ENCODE measurements at places on chromosomes 2 and 18.

GRCh38 chr2:83015035-83015715 lies 1443.9 kb downstream of the SUCLG1 start:
- no peak for DNase-seq

- no peak for DNase-seq
These were observed 2.6 kb upstream of the EMX1 start for GRCh38 chr2:72914589-72915319.

GRCh38 chr2:227853765-227854271 lies 17.6 kb upstream of the DAW1 start:
- no peak for DNase-seq

- no peak for DNase-seq
These were observed 282.8 kb downstream of the NBAS start for GRCh38 chr2:15278296-15278695.

GRCh38 chr2:216316743-216317142 lies 55.5 kb downstream of the MARCHF4 start:
- DNase-seq, result no peak

DNA sequence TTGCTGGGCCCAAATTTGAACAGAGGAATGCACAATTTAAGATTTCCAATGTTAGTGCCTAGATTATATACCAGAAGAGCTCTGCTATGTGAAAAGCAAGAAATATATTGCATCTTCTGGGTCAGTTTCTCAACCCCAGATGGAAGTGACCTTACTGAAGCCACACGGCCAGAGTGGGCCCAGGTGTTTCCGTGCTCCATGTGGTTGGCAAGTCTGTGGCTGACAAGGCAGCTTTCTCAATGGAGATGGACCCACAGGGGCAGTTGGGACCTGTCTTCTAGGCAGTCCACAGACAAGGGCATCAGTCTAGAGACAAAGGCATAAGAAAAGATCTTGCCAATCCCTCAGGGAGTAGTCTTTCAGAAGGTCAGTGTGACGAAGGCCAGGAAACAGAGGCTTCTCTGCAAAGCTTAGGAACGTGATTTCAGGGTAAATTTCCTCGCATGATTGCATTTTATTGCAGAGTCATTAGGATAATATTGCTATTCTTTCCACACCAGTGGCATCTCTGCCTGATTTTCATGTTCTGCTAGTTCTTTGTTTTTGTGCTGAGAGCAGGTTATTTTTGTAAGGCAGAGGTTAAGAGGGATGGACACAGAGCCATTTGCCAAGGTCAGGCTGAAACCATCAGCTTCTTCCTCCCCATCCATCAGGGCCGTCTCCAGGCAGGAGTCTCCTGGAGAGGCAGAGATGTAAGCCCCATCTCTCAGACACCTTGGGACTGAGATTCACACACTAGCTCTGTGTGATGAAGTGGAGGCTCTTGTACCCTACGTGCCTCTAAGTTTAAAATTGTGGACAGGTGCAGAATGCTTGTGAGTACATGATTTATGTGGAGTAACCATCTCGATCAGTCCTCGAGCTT lies 202.1 kb downstream of the ANKRD30B start:
- no peak for DNase-seq

DNA sequence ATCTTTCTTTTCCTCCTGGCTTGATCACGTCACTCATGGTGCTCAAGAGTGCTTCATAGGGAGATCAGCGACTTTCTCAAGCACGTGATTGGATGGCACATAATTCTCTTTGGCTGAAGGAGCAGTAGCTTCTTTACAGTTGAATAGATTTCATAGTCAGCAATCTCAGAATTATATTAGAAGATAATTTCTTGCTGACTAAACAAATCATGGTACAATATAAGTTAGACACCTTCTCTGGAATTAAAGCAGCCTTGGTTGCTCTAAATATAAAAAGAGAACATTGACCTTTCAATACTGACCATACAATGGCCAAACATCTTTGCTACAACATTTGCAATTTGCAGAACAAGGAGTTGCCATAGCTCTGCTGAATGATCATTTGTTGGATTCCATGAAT lies 238.5 kb upstream of the CHST9 start:
- no peak for DNase-seq

DNA sequence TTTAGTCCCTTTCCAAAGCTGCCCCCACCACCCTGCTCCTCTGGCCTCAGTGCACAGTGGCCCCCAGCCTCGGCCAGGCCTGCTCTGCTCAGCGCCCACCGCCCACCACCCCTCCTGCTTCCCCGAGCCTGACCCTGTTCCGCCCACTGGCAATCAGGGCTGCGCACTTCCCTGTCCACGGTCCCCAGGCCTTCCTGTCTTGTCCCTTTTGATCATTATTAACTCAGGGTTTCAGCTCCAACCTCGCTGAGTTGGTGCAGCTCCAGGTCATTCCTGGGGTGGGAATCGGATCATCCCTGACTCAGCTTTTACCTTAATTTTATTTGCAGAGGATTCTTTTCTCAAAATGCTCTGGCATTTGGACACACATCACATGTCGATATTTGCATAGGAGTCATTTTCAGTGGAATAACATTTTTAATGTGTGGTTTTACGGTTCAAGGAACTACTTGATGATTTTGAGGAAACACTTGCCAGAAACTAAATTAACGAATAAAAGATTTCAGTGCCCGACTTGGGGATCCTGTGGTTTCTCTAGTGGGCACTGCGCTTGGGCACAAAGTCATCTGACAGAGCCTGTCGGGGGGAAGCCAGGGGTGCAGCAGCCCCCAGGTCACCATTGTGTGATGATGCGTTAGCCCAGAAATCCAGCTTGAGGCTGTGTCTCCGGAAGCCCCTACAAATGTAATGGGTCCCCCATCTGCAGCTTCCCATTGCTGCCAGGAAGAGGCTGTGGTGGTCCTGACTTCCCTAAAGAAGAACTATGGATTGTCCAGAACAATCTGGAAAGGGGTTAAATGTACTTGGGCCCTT lies 1.0 kb upstream of the ESPNL start:
- DNase-seq, result no peak

GRCh38 chr2:118084491-118085089 lies 3.7 kb upstream of the INSIG2 start:
- DNase-seq, result no peak

DNA sequence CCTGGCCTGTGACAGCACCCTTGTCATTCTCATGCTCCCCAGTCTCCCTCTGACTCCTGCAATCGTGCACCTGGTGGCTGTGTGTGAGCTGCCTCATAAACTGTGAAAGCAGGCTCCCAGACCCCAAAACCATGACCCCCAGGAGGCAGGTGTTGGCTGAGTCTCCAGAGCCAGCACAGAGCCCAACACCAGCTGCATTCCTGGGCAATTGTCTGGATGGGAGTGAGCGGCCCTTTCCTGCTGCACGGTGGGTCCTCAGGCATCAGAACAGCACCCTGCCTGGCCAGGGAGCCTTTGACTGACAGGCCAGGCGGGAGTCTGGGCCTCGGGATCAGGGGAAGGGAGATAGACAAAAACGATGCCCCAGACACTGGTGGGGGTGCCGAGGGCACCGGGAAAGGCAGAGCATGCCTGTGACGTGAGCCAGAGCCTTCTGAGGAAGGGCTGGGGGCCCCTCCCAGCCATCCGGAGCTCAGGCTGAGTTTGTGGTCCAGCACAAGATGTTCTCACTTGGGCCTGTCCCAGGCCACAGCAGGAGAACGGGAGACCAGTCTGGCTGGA lies 135.1 kb upstream of the GPC1 start:
- peak; percentile 36 for DNase-seq

GRCh38 chr2:105287692-105288091 lies 41.8 kb downstream of the TGFBRAP1 start:
- DNase-seq, result peak; percentile 40

GRCh38 chr2:41379496-41380221 lies 668.2 kb upstream of the PKDCC start:
- DNase-seq, result peak; percentile 3

GRCh38 chr2:183079139-183079775 lies 710 bp downstream of the DUSP19 start:
- peak; percentile 33 for DNase-seq

- peak; percentile 1 for DNase-seq
These were observed 108.7 kb downstream of the DPP10 start for GRCh38 chr2:114550895-114551793.

DNA sequence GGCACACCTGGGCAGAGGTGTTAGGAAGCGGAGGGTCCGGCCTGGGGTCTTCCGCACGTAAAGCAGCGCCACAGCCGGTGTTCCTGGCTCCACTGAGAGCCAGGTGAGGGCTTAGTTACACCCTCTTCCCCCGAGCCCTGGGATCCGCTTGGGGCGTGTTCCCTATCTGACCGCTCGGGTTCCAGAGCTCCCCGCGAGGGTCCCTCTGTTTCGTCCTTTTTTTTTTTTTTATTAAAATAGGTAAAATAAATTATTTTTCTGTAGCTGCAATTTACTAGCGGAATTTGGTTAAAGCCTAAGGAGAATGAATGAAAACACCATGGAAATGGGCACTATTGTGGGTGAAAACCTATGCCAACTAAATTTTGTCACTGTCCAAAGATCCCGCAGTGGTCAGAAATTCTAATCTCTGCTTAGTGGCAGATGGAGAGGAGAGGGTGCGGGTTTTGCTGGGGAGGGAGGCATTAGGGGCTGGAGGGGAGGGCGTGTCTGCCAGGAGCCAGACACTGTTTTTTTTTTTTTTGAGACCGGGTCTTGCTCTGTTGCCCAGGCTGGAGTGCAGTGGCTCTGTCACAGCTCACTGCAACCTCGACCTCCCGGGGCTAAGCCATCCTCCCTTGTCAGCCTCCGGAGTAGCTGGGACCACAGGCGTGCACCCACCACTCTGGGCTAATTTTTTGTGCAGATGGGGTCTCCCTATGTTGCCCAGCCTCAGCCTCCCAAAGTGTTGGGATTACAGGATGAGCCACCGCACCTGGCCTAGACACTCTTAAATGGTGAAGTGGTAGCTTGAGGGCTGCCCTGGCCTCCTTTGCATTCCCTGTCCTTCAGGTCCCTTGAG lies 834 bp downstream of the PDCL3 start:
- DNase-seq, result peak; percentile 32

- no peak for DNase-seq
These were observed 119.0 kb upstream of the TMEFF2 start for GRCh38 chr2:192313773-192314172.

DNA sequence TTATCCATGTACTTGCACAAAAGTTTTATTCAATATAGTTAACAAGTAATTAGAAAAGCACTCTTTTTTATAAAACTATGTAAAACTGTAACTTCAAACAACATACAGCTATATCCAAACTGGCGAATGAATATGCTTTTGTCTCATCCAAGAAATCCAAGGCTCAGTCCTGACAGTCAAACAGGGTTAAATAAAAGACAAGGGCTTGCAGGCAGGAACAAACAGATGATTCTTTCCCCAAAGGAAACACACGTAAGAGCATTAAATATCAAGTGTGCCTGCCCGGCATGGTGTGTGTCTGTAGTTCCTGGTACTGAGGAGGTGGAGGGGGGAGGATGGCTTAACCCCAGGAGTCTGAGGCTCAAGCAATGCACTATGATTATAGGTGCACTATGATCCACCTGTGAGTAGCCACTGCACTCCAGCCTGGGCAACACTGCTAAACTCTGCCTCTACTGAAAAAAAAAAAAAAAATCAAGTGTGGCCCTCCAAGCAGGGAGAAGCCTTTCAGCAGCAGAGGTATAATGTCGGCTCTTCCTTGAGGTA lies 171.3 kb downstream of the DLGAP1 start:
- no peak for DNase-seq
